ENCODE measurements at places on chromosomes 3 and 15.
A peak's percentile ranks its signal among the peaks of the same experiment; 100 is the strongest.

DNA sequence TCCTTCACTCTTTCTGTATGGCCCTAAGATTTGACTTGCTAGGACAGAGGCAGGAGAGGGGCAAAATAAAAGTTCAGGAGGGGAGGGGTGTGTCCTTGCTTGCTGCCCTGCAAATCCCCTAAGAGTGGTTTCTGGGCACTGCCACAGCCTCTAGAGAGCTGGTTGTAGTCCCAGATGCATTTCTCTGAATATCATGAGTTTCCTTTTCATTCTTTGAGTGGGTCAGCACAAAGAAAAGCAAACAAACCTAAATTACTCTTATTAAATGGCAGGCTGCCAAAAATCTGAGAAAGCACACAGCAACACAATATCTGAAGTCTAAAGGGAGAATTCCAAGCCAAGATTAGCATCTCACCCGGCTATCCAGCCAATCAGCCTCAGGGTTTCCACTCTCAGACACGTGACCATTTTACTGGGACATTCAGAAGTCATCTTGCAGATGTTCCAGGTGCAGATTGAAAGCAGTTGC, 919.3 kb downstream of the TUSC7 start:
- DNase-seq = no peak

DNA sequence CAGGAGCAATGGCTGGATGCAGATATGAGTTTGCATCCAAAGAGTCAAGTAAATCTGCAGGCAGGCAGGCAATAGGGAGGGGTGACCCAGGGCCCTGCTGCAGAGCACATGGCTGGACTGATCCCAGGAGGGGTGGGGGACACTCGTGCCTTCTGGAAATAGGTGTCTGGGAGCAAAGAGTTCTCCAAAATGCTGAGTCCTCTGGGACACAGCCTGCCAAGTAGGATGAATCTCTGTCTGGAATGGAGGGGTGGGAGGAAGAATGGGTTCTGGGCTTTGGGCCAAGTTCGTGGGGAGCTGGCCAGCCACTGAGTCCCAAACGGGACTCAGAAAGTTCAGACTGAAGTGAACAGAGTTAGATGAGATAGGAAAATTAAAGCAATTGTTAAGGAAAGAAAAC, 214.5 kb downstream of the MTHFS start:
- no peak for DNase-seq

GRCh38 chr3:59843821-59844220, 794.0 kb upstream of the CFAP20DC start:
- no peak for DNase-seq

DNA sequence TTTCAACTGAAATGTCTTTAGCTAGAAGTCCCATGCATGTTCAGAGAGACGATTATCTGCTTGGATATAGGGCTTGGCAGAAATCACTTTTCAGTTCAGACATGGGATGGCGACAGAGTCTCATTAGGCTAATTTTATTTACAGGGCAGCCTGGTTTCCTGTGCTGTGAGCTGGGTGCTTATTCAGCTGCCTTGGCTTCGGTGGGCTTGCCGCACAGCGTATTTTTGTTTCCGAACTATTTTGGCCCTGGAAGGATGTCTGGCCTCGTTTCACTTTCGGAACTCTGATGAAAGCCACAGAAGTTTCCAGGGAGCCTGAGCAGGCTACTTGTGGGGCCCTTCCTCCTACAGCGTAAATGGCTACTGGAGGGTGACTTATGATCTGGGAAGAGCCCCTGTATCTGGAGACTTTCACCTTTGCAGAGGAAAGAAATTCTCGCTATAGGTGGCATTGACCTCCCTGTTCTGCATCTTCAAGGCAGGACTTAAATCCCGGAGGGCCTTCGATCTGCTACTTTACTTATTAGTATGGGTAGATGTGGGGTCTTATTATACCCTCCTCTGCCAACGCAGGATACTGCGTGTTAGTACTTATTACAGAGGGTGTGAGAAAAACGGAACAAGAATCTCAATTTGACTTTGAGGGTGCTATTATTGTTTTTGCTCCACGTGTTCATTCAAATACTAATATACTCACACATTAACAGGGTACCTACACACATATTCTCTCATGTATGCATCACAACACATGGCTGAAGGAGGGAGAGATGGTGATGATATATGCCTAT, 364.0 kb upstream of the RBMS3 start:
- DNase-seq = no peak

GRCh38 chr3:125104639-125105038, 48.8 kb upstream of the HEG1 start:
- DNase-seq = no peak

DNA sequence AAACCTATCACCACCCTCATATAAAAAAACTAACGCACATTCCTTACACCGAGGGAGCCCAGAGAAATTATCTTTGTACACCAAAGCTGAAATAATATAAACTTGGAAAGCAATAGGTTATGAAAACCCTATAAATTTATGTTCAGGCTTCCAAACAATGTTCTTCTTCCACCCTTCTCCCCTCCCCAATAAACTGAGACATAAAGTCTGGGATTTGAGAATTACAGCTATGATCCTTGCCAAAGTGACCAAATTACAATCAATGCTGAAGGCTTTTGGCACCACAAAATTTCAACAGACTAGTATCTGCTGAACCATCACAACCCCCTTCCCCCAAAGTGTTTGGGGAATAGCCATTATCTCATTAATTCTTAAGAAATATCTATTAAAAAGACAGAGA, 237.8 kb downstream of the FMN1 start:
- no peak for DNase-seq

DNA sequence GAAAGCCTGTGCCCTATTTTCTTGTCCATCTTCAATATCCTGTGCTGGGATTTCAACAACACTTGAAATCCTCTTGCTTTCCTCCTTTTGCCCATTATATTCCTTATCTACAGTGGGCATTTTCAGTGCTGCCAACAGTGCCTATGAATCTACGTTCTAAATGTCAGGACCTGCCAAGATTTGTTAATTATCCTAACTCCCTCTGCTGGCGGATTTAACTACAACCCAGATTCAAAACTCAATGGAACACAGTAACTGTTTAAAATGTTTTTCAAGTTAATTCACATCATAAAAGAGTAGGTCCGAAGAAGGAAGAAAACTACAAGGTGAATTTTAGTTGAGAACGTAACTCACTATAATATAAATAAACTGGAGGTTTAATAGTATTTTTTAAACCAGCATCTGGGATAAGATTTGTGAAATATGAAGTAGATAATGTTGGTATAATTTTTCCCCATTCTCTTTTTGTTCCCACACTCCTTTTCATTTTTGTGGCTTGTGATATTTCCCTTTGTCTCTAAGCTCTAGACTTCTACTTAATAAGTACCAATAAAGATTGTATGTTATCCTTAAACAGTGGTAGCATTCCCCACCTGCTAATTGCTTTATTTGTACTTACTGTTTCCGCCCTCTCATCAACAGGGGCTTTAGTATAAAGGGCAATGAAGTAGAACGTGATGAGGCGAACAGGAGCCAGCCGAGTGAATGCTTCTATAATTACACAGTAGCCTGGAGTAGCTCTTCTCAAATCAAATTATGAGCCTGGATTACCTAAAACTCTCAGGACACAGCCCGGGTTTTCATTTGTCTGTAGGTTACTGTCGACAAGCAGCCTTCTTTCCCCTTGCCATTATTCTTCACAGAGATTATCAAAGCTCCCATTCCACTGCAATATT, 302.5 kb upstream of the ATP11B start:
- no peak for DNase-seq

- DNase-seq = no peak
These were observed 108.0 kb upstream of the SMAD3 start for GRCh38 chr15:66957431-66957720.

- DNase-seq = no peak
These were observed 28.5 kb upstream of the MUC20 start for GRCh38 chr3:195692354-195692685.

DNA sequence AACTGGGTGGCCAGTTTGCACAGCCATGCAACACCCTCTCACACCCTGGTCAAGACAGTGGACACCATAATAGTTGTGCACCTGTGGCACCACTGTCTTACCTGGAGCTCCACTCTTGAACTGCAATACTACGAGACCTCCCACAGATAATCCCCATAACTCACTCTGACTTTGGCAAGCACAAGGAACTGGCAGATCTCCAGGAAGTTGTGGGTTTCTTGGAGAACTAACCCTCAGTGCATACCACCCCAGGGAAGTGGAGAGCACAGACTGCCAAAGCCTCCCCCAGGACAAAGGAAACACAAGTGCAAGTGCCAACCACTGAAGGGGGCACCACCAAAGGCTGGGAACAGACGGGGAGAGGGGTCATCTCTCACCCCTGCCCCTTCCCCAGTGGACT, 318.6 kb downstream of the SUCLG2 start:
- DNase-seq = no peak

- DNase-seq = no peak
These were observed 48.0 kb upstream of the FBN1 start for GRCh38 chr15:48693484-48693883.

DNA sequence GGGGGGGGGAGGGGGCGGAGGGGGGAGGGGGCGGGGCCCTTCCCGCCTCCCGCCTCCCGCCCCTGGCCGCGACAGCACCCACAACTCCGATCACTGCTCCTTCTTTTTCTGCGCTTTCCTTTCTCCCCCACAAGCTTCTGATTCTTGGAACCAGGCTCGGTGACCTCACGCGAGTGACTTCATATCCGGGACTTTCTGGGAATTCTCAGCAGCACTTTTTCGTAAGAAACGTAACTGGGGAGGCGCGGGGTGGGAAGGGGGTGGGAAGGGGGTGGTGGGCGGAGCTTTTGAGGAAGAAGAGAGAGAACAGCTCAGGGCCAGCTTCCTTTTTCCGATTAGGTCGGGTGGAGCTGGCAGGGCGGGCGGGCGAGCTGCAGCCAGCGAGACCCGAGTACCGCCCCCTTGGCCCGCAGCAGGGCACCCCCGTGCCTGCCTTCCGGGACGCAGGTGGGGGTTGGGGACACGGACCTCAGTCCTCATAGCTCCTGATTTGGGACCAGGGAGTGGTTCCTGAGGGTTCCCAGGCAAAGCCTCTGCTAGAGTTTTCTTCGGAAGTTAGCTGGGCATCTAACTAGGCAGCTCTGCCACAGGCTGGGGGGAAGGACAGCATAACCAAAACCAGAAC, 14.6 kb downstream of the XIRP1 start:
- DNase-seq = peak; percentile 57

- DNase-seq = no peak
These were observed 19.6 kb downstream of the VGLL4 start for GRCh38 chr3:11624161-11624560.

- DNase-seq = no peak
These were observed 200.7 kb downstream of the MBNL1 start for GRCh38 chr3:152469248-152470025.

DNA sequence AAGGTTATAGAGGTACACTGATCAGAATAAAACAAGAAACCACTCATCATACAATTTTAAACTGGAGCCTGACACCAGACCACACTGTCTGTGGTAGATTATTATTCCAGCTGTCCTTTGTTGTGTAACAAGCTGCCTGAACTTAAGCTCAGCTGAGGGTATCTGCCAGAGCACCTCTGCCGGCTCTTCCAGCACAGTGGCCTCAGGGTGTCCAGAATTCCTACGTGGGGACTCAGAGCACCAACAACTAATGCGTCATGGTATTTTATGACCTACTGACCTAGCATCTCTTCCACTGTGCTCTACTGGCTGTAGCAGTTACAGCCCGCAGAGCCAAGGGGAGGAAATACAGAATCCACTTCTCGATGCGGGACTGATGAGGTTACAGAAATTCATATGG, 15.6 kb upstream of the RAF1 start:
- no peak for DNase-seq

- no peak for DNase-seq
These were observed 208.3 kb upstream of the RBMS3 start for GRCh38 chr3:29072611-29073010.

DNA sequence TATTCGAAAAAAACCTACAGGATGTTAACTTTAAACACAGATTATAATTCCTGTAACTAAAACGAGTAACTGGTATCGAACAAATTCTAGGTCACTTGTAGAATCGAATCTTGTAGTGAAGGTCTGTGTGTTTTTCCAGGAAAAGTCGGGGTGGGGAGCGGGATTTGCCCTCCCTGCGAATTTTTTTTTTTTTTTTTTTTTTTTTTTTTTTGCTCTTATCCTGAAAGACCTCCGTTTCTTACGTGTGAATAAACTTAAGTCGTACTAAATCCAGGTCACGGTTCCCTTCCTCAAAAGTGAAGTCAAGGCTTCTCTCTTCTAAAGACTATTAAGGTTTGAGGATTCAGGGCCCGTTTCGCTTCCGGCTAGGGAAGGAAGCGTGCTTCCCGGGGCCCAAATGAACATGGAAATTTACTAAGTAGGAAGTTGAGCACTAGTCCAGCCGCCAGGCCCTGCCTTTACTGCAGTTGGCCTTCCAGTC, 770 bp downstream of the TBC1D5 start:
- no peak for DNase-seq

- DNase-seq = no peak
These were observed 5.5 kb downstream of the BMF start for GRCh38 chr15:40102897-40103858.

- DNase-seq = no peak
These were observed 54.2 kb upstream of the ACAD9 start for GRCh38 chr3:128825117-128825725.

- no peak for DNase-seq
These were observed 58.4 kb downstream of the GAP43 start for GRCh38 chr3:115681736-115682135.

DNA sequence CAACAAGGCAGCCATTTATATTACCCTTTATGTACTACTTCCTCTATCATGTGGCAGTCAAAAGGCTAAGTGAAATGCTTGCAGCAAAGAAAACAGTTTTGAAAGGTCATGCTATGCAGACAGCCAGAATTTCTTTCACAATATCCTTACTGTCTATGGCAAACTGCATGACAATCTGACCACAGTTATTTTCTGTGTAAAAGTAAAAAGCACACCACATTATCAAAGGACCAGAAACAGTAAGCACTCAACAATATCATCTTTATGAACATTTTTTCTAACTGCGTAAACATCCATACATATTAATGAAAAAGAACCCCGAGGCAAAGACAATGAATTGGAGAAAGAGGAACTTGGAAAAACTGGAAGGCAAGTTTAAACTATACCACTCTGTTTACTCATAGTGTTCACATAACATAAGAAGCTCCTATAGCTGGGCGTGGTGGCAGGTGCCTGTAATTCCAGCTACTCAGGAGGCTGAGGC, 47.9 kb downstream of the PIK3CB start:
- no peak for DNase-seq

- no peak for DNase-seq
These were observed 41.9 kb upstream of the ABHD10 start for GRCh38 chr3:111936967-111937366.

DNA sequence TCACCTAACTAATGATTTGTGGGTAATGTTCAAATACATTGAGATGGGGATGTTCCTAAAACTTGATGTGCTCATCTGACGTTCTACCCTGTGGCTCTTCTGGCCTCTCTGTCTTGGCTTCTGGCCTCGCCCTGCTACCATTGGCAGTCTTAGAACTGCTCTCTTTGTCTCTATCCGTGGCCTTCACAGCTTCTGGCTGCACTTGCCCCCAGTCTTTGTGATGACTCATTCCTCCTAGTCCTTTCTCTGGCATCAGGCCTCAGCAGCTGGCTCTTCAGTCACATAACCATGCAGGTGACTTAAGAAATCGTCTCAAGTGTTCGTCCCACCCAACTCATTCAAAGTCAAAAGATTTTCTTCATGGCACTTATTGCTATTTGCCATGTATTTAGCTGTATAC, 188.1 kb downstream of the BBX start:
- DNase-seq = no peak

GRCh38 chr3:4950948-4951347, 28.3 kb upstream of the BHLHE40 start:
- no peak for DNase-seq

- DNase-seq = no peak
These were observed 189.7 kb downstream of the MEX3B start for GRCh38 chr15:81856001-81856633.

Data from activated effector memory CD4-positive, alpha-beta T cell treated with Interleukin-2 at 50 U/mL for 16 hours (primary cell).